ENCODE measurements at places on chromosomes 12 and 14.
A peak's percentile ranks its signal among the peaks of the same experiment; 100 is the strongest.

DNA sequence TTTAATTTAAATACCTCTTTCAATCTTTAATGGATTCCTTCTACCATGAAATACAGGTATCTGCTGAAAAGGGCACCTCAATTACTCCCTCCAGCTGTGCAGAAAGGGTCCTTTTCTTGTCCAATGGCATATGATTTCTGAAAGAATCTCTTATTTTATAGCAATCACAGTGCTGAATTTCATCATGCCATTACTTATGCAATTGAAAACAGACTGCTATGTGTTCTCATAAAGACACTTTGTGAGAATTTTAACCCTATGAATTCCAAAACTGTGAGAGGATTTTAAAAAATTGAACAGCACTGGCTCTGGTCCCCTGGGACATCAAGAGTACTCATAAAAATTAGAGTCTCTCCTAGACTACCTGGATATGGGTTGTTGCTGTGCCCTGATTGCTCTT lies 45.9 kb upstream of the CNOT2 start:
- DNase-seq = no peak

DNA sequence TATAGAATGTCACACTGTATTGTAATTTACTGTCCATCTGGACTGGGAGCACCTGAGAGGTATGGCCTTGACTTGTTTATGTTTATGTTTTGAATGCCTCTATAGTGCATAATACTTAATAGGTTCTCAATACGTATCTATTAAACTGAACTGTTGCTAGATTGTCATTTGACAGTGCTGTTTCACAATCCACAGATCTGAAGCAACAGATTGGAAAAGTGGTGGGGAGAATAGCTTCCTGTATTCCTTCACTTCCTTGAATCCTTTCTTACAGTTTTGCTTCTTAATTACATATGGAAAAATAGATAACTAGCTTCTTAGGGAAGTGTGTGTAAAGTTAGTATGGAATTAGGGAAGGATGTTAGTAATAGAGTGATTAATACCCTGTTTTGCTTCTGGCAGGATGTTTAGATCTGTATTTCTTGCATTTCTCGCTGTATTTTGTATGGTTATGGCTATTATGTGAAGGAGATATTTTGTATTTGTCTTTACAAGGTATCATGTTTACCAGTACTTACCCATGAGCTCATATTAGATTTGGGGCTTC lies 4.5 kb downstream of the CNOT2 start:
- no peak for DNase-seq

DNA sequence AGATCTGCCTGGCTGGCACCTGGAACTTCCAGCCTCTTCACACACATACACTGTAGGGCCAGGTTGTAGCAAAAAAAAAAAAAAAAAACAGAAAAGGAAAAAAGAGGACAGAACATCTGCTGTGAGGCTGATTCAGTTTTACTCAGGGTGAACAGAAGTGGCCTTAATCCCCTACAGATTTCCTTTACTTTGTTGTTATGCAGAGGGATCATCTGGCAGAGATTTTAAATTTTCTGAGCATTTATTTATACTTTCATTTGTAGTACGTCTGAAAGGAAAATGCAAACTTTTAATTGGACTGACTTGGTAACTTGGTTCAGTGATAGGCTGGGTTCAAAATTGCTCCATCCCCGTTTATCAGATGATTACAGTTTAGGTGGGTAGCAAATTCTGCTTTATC lies 50.8 kb upstream of the PRICKLE1 start:
- no peak for DNase-seq

DNA sequence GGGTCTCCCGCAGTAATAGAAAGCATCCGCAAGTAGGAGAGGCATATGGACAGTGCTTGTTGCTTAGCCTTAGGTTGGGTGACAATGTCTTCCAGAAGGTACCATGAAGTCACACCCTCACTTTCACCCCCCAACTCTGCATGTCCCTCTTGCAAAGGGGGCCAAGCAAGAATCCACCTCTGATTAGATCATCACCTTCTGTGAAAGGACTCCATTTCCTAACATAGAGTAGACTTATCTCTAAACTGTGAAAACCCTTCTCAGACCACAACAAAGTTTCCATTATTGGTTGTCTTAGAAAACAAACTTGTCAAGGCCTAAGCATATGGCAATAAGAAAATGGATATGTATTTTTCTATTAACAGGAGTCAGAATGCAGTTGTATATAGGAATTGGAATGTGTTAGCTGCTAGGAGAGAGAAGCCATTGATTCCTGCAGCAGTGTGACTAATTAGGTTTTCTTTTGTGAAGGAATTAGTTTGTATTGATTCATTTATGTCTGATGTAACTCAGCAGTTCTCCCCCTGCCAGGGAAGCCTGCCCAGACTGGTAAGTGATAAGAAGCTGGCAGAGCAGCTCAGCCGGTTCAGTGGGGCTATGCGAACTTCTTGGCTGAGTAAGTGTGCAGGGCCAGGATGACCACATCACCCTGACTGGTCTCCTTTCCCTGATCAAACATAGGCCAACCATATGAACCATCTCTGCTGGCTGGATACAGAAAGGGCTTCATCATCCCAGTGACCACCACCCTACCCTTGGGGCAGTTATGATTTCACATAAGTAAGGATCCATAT lies 107.3 kb upstream of the CCDC196 start:
- no peak for DNase-seq

GRCh38 chr14:31229009-31229408 lies 21.4 kb upstream of the HECTD1 start:
- no peak for DNase-seq

- DNase-seq = no peak
These were observed 309.8 kb downstream of the TMEM121 start for GRCh38 chr14:105836160-105836559.

GRCh38 chr14:70905301-70905700 lies 2.0 kb upstream of the PCNX1 start:
- DNase-seq = no peak

- DNase-seq = no peak
These were observed 308.2 kb downstream of the EMP1 start for GRCh38 chr12:13504736-13505135.

DNA sequence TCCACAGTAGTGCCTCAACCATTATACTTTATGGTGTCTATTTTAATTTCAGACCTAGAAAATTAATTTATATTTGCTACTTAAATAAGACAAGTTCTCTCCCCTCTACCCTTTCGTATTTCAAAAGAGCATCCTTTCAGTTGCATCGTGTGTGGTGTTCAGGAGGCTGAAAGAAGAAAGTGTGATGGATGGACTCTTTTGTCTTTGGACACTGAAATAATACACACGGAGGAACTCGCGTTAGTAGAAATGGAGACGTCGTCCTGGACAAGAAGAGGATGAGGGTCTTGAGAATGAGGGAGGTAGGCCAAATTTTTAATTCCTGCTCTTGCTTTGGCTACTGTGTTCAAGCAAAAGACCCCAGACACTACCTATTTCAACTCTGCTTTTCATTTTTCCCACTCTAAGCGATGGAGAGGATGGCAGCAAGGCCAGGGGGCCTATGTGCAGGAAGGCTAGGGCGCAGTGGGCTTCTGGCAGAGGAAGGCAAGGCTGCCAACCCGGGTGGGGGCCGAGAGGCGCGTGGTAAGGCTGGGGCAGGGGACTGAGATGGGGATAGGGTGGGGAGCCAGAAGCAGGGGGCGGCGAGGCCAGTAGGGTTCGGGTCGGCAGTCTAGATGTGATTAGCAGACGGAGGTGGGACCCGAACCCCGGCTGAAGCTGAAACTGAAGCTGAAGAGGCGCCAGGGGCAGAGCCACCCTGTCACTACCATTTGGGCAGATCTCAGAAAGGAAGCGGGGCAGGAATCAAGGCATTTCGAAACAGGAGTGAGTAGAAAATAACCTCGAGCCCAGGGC lies 722 bp downstream of the TMED8 start:
- DNase-seq = peak; percentile 7

DNA sequence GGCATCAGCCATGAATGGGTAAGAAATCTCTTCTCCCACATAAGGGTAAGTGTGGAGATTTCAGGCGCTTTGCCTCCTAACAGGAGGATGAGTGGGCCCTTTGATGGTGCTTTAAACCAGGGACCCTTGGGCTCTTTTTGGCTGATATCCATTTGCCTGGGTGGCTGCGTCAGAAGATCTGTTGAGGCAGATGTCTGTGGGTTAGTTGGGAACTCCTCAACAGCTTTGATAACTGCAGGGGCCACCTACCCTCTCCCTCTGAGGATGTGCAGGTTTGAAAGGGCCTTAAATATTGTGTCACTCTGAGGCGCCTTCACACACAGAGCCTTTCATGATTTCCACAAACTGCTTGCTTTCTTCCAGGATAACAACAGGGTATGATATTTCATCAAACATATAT lies 210.7 kb downstream of the PPM1H start:
- no peak for DNase-seq

DNA sequence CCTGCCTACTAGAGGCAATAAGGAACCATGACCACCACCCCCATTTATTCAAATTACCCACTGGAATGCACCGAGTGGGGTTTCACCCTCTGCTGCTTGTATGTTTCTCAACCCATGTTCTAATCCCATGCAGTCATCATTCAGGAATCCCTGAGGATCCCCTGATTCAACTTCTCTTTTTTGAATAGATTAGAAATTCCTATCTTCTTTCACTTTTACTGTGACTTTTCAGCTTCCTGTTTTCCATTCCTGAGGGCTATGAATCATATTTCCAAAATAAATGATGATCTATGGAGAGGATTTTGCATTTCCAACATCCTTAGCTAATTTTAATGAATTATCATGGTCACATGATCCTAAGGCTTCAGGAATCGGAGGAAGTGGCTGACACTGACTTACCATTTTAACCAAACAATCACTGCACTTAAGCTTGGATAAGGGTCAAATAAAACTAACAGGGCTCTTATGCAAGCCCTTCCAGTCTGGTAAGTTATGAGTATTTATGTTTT lies 19.4 kb upstream of the P2RX4 start:
- DNase-seq = peak; percentile 58

GRCh38 chr14:81567302-81567701 lies 33.6 kb upstream of the SEL1L start:
- no peak for DNase-seq

DNA sequence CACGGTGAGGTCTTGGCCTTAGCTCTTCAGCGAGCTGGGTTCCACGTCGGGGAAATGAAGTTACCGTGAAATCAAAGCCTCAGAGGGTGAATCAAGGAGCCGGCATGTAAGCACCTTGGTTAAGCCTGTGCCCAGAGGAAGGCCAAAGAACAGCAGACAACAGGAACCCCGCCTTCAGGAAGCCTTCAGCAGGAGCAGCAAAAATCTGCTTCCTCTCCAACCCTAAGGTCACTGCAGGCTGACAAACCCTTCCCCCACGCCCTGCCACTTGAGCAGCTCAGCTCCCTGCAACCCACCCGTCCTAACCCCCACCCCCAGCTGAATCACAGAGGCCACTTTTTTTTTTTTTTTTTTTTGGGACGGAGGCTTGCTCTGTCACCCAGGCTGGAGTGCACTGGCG lies 72.9 kb upstream of the LTA4H start:
- peak; percentile 41 for DNase-seq

GRCh38 chr12:104457746-104458693 lies 1.3 kb downstream of the CHST11 start:
- peak; percentile 48 for DNase-seq

GRCh38 chr12:90868626-90869025 lies 86.3 kb downstream of the CCER1 start:
- DNase-seq = no peak

DNA sequence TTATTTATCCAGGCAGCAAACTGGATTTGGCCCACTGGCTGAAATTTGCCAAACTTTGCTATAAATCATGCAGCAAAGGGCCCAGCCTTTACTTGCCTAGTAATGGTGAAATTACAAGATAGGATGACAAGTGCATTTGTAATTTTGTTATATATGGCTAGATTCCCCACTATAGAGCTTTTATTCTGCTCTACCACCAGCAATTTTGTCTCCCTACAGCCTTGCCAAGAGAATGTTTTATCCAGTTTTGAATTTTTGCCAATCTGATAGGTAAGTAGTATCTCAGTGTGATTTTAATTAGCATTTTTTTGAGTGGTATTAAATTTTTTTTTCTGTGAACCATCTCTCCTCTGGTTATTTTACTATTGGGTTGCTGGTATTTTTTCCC lies 161.6 kb downstream of the SLC41A2 start:
- DNase-seq = no peak

DNA sequence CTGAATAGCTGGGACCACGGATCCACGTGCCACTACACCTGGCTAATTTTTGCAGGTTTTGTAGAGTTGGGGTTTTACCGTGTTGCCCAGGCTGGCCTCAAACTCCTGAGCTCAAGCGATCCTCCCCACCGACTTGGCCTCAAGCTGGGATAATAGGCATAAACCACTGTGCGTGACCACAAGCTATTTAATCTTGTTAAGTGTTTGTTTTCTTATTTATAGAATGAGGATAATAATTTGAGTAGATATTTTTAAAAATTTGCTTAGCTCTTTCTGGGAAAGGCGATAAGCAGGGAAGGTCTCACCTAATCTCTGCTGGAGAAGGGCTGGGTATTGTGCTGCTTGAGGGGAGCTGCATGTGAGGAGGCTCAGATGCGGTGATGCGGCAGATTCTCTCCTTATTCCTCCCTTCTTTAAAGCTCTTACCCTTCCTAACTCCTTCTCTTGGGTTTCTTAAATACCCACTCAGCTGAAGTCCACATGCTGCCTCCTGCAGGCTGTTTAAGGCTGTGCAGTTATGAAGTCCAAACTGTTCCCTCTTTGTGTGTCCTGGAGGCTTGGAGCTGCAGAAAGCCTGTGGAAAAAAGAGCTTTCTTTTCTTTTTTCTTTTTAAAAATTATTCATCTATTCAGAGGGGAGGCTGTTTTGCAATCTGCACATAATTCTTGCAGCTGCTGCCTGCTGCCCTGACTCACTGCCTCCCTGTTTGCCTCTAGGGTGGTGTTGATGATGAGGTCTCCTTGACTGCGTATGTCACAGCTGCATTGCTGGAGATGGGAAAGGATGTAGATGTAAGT lies 37.9 kb downstream of the A2ML1 start:
- DNase-seq = peak; percentile 15

DNA sequence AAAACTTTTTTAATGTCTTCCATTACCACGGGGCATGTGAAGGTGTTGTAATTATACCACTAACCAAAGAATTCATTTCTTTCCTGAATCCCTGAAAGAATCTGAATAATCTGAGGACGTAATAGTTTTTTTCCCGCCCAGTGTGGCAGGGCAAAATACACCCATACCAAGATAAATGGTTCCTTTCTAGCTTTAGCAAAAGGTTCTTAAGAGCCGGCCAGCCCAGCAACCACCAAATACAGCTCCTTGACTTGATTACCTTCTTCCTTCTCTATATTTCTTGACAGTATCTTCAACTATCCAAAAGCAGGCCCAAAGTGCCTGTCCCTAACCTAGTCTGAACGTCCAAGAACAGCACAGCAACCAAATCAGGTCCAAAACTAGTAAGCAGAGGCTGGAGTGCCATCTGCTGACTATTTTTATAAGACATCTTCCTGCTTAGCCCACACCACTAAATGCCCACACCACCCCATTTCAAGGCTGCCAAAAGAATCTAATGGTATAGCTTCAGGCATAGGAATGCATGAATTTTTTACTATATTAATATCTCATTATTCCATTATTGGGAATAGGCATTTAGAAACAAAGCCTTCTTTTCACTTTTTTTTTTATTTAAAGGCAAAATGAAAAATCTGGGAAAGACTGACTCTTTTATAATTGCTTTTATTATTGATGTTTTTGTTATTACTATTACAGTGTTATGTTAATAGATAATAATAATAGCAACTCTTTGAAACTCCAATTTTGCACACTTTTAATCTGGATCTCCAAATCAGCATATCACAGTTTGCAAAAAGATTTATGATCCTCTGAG lies 524.4 kb downstream of the MED13L start:
- DNase-seq = no peak

GRCh38 chr12:100974341-100974740 lies 179.8 kb downstream of the ANO4 start:
- no peak for DNase-seq

- no peak for DNase-seq
These were observed 184.0 kb upstream of the SYT1 start for GRCh38 chr12:78680596-78680995.

Data from CD4-positive, alpha-beta T cell treated with Interferon gamma for 1 hour (primary cell).